Activated gamma-delta T cell treated with anti-CD3 and anti-CD28 coated beads, Interleukin-2, amount 50 U/mL, for 16 hours (primary cell): ENCODE measurements at places on chromosomes 16 and 17.

GRCh38 chr17:76775021-76775600, 37.2 kb downstream of the MFSD11 start:
- DNase-seq, result no peak

- no peak for DNase-seq
Measured at GRCh38 chr17:30296499-30297080, 4.8 kb upstream of the BLMH start.

DNA sequence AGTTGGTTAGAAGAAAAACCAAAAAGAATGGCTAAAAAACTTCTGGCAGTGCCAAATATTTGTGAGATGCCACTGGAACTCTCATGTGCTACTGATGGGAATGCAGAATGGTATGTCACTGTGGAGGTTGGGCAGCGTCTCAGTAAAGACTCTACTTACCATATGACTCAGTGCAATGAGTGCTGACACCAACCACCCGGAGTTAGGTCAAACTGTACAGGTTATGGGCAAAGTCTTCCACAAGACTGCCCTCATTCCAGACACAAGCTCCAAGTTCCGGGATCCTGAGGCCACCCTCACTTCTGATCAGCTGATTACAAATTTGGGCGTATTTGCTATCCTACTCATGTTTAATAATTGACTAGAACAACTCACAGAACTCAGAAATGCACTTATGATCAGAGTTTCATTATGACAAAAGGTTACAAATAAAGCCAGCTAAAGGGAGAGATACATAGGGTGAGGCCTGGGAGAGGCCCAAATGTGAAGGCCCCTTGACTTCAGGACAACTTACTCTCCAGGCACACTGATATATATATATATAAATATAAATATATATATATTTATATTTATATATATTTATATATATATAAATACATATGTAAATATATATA, 114.9 kb downstream of the TRIM37 start:
- no peak for DNase-seq

DNA sequence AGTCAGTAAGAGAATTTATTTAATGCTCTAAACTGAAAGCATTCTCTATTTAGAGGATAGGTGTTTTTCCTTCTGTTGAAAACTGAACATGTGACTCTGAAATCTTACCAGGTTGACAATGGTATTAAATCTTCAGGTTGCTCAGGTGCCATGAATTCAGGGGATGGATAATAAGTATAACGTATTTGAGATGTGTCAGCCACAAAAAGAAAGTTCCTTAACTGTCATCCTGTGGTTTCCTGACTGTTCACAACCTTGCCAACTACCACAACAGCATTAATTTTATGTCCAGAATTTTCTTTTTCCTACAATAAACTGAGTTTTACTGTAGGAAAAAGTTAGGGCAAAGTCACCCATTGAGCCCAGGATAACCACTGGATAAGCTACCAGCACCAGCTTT, 243.3 kb upstream of the PSMD7 start:
- DNase-seq, result no peak

DNA sequence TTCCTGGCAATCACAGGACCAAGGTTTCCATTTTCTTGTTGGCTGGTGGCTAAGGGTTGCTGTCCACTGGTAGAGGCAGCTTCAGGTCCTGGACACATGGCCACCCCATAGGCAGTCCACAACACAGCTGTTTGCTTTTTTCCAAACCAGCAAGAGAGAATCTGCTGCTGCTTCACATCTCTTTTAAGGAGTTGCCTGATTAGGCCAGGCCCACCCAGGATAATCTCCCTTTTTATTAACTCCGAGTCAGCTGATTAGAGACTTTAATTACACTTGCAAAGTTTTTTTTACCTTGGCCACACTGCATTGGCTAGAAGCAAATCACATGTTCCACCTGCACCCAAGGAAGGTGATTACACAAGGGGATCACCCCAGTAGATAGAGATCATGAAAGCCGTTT, 106.6 kb upstream of the IRX6 start:
- no peak for DNase-seq

- no peak for DNase-seq
Measured at GRCh38 chr17:62703261-62703775, 75.8 kb downstream of the MRC2 start.

DNA sequence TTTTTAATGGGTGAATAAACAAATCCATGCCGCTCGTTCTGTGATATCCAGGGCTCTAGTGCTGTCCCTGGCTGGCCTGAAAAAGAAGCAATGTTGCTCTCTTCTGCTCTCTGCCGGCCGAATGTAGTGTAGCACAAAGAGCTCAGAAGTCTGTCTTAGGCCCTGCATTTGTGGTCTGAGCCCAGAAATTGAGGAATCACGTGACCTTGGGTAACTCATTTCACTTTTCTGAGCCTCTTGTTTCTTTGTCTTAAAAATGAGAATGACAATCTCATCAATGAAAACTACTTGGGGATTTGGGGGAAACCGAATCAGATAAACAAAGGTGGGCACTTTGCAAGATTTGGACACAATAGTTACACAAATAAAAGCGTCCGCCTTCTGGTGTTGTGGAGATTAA, 381.6 kb upstream of the ASIC2 start:
- peak; percentile 12 for DNase-seq
